CD4-positive, alpha-beta T cell treated with Interleukin-4 for 4 hours (primary cell): ENCODE measurements at places on chromosomes 5 and 9.
A peak's percentile ranks its signal among the peaks of the same experiment; 100 is the strongest.

- peak; percentile 86 for DNase-seq
Observed at GRCh38 chr5:160439205-160439600, 17.5 kb downstream of the PTTG1 start.

DNA sequence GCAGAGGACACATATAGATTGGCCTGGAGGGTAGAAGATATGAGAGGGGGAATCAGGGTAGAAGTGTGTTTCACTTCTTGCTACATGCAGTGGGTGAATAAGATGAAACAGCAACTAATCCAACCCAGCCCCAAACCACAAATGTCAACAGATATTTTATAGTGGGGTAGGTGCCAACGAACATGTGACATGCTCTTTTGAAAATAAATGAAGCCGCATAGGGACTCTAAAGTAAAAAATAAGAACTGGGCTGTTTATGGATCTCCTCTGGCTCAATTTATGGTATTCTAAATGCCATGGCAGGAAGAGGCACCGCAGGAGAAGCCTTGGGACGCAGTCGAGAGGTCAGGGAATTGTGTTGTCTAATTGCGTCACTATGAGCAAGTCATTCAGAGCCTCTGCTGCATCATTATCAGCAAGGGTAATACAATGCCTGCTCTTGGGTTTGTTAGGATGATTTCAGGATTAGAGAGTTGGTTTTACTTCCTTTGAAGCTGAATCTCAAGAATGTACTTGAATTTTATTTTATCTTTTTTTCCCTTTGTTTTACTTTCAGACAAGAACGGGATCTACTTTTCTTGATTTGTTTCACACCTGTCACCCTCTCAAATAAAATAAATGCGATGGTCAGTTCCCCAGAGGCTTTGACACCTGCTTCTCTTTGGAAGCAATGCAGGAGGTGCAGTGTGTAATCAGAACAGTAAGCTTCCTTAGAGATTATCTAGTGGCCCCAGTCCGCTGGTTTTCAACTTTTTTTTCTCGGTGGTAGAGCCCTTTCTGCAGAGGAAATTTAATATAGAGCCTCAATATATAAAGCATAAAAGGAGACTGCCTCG lies 375.6 kb upstream of the CLINT1 start:
- no peak for DNase-seq

DNA sequence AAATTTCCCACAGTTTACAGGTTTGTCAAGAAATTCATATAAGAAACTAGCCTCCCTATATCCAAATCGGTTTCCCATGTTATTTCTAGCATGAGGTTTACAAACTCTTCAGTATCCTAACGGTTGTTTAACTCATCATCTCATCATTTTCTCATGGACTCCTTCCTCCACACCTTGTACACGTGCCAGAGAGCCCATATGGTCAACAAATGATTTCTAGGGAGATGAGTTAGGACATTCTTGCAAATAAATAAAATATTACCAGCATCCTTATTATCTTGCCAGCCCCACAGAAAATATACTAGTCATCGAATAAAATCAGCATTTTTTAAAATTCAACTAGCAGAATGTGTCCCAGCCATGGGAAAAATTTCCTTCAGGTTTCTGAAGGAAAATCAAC lies 285.2 kb downstream of the EBF1 start:
- no peak for DNase-seq

DNA sequence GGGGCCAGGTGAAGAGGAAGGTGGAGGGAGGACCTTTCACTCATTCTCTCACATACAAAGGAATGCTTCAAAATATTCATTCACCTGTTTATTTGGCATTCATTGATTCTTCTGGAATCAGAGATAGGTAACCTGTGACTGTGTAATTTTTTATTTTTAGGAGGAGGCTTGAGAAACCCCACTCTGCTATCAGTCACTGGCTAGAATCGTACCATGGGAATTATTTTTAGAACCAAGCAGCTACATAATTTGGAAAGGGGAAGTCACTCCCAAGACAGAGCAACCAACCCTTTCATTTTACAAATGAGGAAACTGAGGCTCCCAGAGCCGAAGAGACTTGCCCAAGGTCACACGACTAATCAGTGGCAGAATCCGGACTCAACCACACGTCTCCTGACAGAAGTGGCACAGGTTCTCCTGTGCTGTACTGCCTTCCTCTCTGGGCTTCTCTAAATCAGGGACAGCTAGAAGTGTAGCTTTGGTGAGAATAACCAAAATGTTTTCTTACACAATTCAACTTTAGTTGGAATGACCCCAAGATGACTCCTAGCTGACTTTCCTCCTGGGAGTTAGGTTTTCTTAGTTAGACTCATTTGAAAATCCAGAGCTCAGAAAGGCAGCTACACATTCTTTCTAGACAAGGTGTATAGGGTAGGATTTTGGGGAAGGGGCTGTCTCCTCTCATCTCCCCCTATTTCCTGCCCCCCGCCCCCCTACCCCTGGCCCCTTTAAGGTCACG lies 264.3 kb upstream of the PANK3 start:
- DNase-seq, result no peak

GRCh38 chr9:69188975-69189374 lies 14.9 kb downstream of the TJP2 start:
- DNase-seq, result no peak

DNA sequence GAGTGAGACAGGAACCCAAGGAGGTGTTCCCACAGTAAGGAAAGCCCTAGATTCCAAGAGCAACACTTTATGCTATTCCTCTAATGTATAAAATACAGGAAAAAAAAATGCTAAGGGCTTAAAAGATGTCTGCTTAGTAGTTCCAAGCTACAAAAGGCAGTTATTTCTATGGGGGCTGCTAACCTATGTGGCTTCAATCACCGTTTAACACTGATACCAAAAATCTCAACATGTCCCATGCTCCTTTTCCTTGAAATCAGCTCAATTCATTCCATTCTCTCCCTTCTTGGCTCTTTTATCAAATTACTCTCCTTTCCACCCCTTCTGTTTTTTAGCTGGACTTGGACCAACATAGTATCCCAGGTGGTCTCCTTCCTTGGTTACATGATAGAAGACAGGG lies 20.6 kb downstream of the CCNH start:
- no peak for DNase-seq

- peak; percentile 5 for DNase-seq
Observed at GRCh38 chr5:69368458-69369339, 621 bp downstream of the AK6 start.

DNA sequence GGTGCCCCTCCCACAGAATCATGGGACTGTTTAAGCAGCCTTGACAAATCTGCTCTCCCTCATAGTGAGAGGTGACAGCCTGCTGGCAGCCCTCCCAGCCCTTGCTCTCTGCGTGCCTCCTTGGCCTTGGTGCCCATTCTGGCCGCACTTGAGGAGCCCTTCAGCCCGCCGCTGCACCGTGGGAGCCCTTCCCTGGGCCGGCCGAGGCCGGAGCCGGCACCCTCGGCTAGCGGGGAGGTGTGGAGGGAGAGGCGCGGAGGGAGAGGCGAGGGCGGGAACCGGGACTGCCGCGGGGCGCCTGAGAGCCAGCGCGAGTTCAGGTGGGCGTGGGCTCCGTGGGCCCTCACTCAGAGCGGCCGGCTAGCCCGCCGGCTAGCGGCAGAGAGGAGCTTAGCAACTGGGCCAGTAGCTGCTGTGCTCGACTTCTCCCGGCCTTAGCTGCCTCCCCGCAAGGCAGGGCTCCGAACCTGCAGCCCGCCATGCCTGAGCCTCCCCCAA lies 125.9 kb upstream of the MYO10 start:
- DNase-seq, result no peak

DNA sequence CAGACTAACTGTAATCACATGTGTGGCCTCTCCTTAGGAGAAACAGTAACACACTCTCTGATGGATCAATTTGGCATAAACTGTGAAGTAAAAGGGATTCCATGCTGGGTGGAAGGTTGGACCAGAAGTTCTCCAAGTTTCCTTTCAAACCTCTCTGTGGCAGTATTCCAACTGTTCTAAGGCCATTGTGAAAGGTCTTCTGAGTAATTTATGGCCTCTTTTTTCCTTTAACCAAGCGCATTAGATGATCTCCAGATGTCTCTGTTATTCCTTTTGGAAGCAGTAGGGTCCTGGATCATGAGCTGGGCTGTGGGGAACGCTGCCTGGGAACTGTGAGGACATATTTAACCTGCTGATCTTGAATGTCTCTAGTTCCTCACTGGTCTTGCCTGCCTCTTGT lies 80.6 kb upstream of the IL6ST start:
- DNase-seq, result no peak

DNA sequence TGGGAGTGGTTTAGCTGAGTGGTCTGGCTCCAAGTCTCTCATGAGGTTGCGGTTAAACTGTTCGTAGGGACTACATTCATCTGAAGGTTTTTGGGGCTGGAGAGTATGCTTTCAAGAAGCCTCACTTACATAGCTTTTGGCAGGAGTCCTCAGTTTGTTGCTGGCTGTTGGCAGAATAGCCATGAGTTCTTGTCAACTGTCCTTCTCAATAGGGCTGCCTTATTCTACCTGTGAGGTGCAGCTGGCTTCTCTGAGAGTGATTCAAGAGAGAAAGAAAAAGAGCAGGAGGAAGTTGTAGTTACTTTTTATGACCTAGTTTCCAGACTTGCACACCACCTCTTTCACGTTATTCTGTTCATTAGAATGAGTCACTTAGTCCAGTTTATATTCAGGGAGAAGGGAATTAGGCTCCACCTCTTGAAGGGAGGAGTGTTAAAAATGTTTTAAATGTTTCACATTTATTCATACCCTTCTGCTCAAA lies 33.2 kb downstream of the YTHDC2 start:
- no peak for DNase-seq

- no peak for DNase-seq
Observed at GRCh38 chr9:115364991-115365390, 247.0 kb upstream of the TNC start.

- DNase-seq, result no peak
Observed at GRCh38 chr5:7348168-7348854, 47.6 kb upstream of the ADCY2 start.

DNA sequence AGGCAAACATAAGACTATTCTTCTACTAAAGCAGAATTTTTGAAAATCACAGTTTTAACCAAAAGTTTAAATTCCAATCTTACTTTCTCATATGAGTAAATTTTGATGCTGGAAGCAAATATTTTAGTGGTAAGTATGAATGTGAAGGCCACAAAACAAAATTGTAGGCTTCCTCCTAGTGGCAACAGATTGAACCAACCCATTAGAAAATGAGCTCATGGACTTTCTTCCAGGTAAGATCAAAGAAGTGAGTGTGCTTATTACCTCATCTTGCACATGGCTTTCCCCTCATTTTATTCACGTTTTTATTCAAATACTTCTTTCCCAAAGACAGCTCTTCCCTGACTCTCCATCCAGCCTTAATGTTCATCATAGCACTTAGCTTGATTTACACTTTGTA lies 16.5 kb upstream of the RLN2 start:
- DNase-seq, result no peak

GRCh38 chr5:116507051-116507537 lies 67.5 kb downstream of the SEMA6A start:
- no peak for DNase-seq

DNA sequence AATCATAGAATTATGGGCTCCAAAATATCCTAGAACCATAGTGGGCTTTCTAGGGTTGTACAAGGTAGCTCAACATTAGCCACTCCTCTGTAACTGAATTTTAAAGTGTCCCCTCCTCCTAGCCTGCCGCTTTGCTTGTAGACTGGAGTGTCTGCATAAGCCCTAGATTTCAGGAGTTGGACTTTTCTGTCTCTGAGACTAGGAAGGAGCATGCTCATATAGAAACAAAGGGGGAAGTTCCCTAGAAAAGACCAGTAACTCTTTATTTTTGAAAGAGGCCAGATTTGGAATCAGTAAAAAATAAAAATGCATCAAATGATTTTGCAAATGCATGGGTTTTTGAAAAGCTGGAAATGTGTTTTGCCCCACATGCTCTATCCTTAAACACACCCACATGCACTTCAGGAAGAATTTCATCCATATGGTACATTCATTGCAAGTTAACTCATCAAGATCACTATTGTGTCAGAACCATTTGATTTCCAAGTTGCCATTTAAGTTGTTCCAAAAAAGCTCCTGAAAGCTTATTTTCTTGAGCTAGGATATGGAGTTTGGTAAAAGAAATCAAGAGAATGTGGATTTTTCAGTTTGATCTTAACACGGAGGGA lies 121.0 kb upstream of the NR3C1 start:
- no peak for DNase-seq

DNA sequence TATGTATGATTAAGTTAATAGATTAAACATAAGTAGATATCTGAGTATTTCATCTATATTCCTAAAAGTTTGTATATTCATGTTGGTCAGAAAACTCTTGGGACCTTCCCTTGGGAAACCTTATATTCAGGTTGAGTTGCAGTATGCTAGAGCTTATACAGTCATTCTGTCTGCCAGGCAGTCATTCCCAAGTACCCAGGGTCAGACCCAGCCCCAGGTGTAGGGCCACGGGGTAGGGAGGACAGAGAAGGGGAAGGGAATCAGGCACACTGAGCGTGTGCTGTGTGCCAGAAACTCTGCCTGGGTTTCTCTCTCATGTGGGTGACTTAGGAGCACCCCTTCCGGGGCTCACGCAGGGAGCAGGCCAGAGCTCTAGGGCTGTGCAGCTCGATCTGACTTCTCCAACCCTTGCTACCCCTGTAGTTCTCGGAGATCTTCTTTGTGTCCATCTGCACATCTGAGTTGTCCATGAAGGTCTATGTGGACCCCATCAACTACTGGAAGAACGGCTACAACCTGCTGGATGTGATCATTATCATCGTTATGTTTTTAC lies 28.2 kb downstream of the CATSPER3 start:
- no peak for DNase-seq

- peak; percentile 51 for DNase-seq
Observed at GRCh38 chr9:78439190-78439865, 142.4 kb downstream of the PSAT1 start.

GRCh38 chr5:142952229-142952628 lies 182.1 kb downstream of the ARHGAP26 start:
- no peak for DNase-seq

- no peak for DNase-seq
Observed at GRCh38 chr9:134716067-134716466, 74.5 kb downstream of the COL5A1 start.
